ENCODE measurements at places on chromosomes 16 and 17.
A peak's percentile ranks its signal among the peaks of the same experiment; 100 is the strongest.

- DNase-seq: no peak
Observed at GRCh38 chr16:78428193-78428592, 328.7 kb downstream of the WWOX start.

- DNase-seq: no peak
Observed at GRCh38 chr17:42673885-42674754, 2.7 kb downstream of the PLEKHH3 start.

GRCh38 chr17:31678431-31678830, 180.6 kb downstream of the COPRS start:
- DNase-seq: no peak

DNA sequence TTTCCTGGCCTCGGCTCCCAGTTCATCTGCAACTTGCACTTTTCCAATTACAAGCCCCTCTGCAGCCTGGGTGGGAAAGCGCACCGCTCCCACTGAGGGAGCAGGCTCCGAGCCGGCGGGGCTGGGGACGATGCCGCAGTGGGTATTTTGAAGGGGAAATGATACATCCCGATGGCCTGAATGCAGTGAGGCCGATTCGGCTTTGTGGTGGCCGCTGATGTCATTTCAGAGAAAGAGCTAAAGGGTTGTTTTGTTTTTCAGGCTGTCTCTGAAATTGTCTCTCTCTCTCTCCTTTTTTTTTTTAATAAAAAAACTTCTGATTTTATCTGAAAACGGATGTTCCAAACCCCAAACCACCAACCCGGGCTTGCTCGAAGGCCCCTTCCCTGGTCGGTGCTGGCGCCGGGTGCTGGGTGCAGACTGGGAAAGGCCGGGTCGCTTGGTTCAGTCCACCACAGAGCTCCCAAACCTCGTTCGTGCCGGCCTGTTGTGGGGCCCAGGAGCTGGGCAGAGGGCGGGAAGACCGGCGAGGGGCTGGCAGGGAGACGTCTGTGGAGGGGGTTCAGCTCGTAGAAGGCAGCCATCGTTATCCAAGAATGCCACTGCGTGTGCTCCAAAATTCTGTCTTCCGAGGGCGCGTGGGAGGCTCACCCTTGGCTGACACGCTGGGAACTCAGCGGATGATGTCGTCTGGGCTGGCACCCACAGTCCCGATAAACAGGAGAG, 102.8 kb downstream of the FOXL1 start:
- DNase-seq: no peak

DNA sequence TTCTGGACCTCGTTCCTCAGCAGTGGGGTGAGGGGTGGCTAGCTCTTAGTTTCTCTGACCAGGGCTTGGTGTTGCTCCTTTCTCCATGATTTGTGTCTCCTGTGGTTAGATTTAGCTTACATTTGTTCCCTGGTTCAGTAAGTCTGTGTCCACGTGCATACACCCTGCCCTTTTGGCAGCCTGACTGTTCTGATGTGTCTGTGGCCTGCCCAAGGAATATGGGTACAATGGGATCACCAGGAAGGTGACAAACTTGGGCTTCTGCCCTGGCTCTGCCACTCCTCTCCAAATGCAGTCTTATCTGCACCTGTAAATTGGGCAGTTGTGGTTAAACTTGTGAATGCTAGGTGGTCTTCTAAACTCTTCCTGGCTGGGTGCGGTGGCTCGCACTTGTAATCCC, 17.5 kb downstream of the ALKBH5 start:
- DNase-seq: no peak

DNA sequence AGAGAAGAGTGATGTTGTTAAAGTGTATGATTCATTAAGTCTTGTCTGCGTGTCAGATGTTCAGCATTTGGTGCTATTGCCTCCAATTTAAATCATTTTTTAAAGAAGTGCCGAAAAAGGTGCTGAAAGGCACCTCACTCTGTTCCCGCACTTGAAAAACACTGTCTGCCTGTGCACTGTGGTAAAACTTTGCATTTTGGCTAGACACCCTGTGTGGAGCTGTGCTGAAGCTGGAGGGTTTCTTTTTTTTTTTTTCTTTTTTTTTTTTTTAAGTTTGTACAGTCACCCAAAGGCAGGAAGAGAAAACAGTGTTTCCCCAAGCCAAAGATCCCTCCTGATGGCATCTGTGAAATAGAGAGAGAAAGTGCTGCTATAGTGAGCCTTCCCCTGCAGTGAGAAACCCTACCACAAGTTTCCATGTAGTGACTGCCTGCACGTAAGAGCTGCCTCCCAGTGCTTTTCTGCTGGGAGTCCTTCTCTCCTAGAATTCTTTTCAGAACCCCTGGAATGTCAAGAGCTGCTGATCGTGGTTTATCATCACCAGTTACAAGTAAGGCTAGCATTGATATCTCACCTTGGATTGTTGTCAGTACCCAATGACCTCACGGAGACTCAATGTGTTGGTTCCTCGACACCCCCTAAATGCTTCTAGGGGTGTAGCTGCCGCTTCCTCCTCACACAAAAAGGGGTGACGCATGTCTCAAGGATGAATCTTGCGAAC, 116.0 kb upstream of the SOX9 start:
- no peak for DNase-seq

GRCh38 chr16:53620476-53620875, 83.2 kb downstream of the RPGRIP1L start:
- no peak for DNase-seq

DNA sequence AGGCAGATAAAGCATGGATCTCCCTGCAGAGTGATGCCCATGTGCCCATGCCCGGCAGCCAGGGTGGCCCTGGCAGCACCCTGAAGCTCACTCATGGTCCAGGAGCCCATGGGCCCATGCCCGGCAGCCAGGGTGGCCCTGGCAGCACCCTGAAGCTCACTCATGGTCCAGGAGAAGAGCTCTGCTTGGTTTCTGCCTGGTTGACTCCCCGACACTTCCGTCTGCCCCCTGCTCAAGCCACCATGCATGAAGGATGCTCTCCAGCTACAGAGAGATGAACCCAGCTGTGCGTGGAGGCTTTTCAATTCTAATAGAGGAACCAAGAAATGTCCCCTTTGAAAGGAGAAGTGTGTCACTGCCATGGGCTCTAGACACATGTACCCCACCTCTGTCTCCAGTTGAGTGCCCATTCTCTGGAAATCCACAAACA, 8.7 kb downstream of the CCL17 start:
- no peak for DNase-seq

DNA sequence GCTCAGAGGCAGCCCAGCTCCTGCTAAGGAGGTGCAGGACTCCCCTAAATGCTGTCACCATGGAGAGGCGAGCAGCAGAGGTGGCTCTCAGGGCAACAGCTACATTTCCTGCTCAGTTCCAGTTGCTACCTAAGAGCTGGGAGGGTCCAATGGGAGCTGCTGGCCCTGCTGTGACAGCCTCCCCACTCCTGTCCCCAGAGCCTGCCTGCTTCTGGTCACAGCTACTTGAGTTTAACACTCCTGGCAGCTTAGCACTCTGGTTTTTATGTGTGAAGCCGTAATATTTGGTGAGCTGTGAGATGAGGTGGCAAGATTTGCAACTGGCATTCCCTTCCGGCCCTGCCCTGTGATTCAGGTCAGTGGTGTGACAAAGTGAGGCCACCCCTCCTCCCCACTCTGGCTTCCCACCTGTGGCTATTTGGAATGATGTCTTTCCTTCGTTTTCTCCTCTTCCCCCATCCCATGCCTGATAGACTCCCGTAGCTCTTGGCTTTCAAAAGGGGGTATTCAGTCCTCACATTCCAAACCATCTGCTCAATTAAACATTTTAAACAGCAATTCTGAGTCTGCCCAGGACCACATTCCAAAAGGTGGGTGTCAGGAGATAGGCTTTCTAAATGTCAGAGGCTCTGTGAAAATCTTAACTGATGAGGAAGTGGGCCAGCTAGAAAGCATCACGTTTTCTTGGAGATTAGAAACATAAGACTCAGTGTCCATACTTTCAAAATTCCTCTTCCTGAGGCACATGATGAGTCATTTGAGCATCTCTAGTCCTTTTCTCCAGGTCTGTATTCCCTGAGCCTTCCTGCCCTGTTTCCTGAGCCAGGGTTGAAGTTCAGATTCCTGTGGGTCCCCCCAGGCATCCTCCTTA, 42.6 kb upstream of the SKAP1 start:
- no peak for DNase-seq

DNA sequence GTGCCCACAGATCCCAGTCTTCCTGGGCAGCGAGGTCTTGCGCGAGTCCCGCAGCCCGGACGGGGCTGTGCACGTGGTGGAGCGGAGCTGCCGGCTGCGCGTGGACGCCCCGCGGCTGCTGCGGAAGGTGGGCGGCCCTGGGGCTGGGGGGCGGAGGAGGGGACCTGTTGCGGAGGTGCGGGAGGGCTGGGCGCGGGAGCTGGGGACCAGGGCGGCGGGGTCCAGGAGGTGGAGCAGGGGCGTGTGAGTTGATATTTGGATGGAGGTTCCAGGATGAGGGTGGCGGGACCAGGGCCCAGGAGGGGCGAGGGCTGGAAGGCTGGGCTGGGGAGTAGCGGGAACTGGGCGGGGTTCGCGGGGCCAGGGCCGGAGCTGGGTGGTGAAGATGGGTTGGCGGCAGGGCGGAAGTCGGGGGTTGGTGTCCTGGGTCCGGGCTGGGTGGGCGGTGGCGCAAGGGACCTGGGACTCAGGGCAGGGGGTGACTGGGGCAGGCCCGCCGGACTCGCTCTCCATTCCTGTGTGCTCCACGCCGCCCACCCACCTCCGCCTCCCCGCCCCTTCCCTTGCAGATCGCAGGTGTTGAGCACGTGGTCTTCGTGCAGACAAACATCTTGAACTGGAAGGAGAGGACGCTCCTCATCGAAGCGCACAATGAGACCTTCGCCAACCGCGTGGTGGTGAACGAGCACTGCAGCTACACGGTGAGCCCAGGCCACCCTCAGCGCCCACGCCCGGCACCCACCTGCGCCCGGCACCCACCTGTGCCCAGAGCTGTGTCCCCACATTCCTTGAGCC, 29.6 kb downstream of the SEC14L5 start:
- DNase-seq: no peak

GRCh38 chr16:57622361-57623250, 5.8 kb upstream of the ADGRG1 start:
- no peak for DNase-seq

- DNase-seq: no peak
Observed at GRCh38 chr17:51640108-51640622, 379.8 kb downstream of the UTP18 start.

DNA sequence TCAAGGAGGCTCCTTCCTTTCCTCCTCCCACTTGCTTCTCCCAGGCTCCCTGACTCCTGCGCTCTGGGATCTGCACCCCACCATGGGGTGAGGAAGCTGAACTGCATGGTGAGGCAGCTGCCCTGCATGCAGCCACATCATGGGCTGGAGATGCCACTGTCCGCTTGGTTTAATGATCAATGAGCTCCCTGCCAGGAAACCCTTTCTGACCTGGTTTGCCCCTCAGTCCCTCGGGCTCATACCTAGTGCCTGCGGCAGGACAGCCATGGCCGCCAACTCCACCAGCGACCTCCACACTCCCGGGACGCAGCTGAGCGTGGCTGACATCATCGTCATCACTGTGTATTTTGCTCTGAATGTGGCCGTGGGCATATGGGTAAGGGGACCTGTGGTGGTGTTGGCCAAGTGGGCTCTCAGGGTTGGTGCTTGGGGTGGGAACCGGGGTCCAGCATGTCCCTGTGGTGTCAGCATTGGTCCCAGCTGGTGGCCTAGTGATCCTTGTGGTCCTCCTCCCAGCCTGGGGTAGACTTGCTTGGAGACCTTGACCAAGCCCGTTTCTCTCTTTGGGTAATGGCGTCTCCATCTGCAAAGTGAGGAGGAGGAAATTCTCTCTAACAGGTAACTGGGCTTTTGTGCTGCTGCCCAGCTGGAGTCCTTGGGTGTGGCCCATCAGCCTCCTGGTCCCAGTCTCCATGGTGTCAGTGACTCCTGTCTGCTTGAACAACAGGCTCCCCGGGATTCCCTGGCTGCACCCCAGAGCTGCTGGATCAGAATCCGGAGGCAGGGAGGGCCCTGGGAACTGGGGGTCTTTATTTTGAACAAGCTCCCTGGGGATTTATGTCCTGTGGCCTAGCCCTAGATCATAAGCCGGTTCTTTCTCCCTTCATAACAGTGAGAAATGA, at the start of gene SLC5A10:
Gene SLC5A10, plus strand, starts transcription at position 225 of the 902 bp plus-strand sequence. Its CDS starts 41 bp downstream, at position 266.
- DNase-seq: no peak

- DNase-seq: peak; percentile 16
Observed at GRCh38 chr17:81831957-81832607, 1.0 kb downstream of the MCRIP1 start.

DNA sequence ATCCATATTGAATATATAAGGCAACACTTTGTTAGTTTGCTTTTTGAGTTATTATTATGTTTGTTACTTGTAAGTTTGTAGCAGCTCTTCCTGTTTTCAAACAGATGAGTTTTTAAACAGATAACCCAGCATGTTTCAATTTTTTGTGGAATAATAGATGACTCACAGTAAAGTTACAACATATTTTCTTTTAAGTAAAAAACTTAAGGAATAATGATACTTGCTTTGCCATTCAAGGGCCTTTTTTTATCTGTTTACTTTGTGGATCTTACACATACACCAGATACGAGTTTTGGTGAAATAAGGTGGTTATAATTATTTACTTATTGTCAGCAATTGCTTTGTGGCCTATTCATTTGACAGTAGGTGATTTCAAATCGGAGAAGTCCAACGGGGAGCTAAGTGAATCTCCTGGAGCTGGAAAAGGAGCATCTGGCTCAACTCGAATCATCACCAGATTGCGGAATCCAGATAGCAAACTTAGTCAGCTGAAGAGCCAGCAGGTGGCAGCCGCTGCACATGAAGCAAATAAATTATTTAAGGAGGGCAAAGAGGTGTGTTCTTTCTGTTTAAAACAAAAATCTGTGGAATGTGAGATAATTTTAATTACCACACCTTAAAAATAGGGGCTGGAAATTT, 66.3 kb downstream of the BPTF start:
- DNase-seq: no peak

GRCh38 chr17:5583426-5584382, 605 bp downstream of the NLRP1 start:
- no peak for DNase-seq

DNA sequence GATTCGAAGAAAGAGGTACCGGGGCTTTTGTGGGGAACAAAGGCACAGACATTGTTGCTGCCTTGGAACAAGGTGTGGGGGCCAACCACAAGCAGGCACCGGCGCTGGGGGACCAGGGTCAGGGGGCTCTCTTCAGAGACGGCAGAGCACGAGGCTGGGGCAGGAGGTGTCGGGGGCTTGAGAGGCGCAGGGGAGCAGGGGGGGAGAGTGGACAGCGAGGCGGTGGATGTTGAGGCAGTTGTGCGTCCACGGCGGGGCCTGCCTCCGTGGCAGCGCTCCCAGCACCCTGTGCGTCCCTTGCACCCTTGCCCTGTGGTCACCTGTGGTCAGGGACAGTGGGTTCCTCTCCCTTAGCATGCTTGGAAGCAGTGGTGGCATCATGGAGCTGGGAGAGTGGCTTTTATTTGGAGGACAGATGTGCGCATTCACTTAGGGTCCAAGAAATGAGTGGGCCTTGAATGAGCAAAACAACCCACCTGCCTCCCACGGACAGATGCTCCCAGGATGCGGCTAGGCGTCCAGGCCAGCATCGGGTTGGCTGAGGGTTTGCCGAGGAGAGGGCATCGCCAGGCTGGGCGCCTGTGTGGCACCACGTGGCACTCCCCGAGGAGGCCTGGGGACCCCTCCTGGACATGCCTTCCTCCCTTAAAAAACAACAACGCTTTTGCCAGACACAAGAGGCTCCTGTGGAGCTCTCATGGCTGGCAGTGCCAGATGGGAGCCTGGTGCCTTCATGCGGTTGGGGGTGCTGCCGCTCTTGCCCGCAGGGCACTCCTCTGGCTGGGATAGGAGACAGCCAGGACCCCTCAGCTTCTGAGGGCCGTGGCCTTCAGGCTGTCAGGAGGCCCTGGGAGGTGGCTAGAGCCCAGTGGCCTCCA, 113.0 kb downstream of the BANP start:
- DNase-seq: no peak
